ENCODE measurements at places on chromosomes 5 and 9.

GRCh38 chr9:120608421-120608820 is 28.5 kb upstream of the CDK5RAP2 start:
- no peak for DNase-seq

DNA sequence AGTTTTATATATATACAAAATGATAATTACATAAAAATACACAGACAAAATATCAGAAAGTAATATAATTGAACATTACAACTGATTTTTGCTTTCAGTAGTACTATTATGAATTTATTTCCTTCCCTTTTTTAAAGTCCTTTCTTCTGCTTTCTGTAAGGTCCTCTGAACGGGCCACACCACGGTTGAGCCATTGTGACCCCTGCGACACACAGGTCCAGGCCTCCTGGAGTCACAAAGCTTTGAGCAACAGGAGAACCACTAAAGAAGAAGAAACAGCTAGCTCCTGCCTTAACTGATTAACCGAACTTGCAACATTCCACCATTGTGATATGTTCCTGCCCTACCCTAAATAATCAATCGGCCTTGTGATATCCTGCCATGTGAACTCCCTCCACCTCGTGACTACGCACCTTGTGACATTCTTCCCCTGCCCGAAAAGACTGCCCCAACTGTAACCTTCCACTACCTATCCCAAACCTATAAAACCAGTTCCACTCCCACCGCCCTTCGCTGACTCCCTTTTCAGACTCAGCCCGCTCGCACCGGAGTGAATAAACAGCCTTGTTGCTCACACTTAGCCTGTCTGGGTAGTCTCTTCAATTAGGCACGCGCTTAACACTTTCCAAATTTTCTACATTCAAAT is 375.0 kb upstream of the RFX3 start:
- DNase-seq: no peak

DNA sequence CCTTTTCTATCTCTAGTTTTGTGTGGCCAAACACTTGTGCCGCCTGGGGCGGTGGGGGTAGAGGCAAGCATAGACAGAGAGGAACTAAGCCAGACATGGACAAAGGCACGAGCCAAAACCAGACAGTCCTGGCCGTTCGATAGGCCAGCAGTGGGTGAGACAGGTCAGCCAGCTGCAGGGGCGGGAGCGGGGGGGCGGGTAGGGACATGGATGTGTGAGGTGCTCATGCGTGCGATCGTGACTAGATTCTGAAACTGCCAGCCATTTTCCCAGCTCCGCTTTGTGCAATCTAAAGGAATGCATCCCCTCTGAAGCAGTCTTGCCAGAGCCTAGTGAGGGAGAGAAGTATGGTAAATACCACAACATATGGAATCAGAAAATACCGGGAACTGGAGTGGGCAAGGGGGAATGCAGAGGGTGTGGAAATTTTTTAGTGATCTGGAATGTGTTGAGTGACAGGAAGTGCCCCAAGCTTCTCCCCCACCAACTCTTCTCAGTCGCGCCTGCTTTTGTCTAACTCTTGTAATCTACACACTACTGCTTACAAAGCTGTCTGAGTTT is 111.9 kb downstream of the NR6A1 start:
- DNase-seq: peak; percentile 66

GRCh38 chr5:52898961-52899680 is 90.0 kb upstream of the ITGA2 start:
- no peak for DNase-seq

DNA sequence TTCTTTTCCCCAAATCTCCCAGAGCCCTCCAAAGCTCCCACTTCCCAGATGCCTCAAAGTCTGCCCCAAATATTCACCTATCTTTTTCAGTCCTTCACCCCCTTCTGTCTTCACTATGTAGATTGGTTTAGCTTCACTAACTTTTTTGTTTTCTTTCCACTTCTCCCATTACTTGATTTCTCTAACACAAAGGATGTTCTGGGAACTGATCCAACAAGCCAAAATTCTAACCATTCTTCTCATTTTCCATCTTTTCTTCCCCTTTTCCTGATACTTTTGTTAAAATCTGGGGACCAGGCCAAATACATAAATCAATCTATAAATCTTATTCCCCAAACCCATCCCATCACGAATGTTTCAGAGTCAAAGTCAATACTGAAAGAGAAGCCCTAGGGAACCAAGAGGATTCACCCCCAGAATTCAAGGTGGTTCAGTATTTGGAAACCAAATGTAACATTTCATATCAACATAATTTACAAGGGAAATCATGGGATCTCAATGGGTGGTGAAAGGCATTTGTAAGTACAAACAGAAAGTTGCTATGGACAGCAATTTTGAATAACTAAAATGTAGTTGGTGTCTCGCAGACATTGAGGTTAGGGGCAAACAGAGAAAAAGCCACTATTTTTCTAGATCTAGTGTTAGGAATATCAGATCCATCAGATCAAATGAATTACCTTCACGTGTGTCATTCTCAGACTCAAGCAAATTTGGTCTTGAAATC is 35.3 kb downstream of the APTX start:
- no peak for DNase-seq

DNA sequence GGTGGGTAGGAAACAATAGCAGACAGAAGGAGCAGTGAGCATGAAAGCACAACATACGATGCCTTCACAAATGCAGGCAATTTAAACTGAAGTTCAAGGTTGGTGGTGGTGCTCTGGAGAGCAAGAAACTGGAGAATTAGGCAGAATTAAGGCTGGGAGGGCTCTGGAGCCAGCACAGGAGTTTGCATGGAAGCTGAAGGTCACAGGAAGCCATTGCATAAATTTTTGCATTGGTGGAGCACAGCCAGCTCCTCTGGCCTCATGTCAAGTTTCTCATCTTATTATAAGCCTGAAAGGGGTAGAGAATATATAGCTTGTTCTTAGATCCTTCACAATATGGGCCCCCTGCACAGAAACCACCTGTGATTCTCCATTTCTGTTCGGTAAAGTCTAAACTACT is 207.4 kb downstream of the PAPPA start:
- no peak for DNase-seq

DNA sequence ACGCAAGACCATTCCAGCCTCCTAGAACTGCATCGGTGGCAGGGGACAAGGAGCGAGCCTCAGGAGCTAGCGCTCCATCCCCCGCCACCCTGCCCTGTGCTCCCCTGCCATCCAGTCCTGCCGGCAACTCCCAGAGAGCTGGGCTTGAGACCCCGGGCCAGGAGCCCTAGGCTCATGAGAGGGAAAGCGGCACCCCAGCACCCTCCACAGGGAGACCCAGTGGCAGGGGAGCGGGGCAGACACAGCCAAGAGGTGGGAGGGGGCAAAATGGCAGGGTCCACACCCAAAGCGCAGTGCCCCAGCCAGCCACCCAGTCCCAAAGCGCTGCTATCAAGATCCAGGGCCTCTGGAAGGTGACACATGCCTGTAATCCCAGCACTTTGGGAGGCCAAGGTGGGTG is 12.7 kb downstream of the UBAC1 start:
- DNase-seq: no peak

GRCh38 chr5:150640311-150641005 is at the start of gene SYNPO:
Gene SYNPO (plus strand): TSS chr5:150640660. CDS start chr5:150648276, 7,616 bp downstream.
- no peak for DNase-seq

- DNase-seq: no peak
Measured at GRCh38 chr9:113465599-113466140, 2.1 kb downstream of the RGS3 start.

- DNase-seq: no peak
Measured at GRCh38 chr5:135140446-135141204, 106.6 kb upstream of the PITX1 start.

- DNase-seq: no peak
Measured at GRCh38 chr5:101327816-101328215, 424.7 kb upstream of the ST8SIA4 start.

GRCh38 chr5:158886086-158886485 is 213.6 kb downstream of the EBF1 start:
- no peak for DNase-seq

All from anterior cingulate cortex (tissue), 58 donors.